ENCODE measurements at places on chromosomes 5 and 9.

DNA sequence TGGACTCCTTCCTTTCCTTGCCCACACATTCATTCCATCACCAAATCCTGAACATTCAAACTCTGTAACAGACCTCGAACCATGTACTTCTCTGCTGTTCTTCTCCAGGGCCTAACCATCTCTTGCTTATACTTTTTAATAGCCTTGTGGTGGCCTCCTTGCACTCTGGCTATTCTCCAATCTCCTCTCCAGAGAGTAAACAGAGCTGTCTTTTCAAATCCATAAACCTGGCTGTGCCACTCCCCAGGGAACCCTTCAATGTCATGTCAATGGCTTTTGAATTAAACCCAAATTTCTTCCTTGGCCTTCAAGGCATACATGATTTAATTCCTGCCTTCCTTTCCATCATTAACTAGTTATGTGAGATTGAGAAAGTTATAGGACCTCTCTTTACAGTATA, 277.6 kb upstream of the EFNA5 start:
- no peak for DNase-seq

GRCh38 chr5:57368010-57368409, 114.6 kb downstream of the ACTBL2 start:
- peak; percentile 20 for DNase-seq

- peak; percentile 30 for DNase-seq
Observed at GRCh38 chr5:148540647-148541046, 113.7 kb downstream of the HTR4 start.

DNA sequence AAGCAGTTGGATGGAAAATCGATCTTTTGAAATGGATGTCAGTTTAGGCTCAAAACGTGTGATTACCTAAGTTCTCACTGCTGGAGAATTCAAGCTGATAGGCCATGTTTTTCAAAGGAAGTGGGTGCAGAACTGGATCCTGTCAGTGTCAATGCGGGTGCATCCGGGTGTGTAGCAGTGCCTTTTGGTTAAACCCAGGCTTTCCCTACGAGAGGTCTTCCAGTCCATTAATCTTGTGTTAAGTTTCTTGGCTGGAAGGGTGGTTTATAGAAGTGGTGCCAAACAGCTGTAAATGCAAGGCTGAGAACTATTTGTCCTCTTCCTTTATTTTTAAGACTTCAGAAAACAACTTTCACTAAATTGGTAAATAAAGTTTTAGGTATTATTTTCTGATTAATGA, 71.9 kb downstream of the DAPK1 start:
- DNase-seq: peak; percentile 81

- no peak for DNase-seq
Observed at GRCh38 chr5:38446029-38446522, 110.4 kb downstream of the LIFR start.

Data from M059J (cell line).